Cerebellum (tissue), 4 donors: ENCODE measurements at places on chromosomes 3 and 15.

GRCh38 chr15:79294075-79294474, 11.6 kb downstream of the ANKRD34C start:
- no peak for DNase-seq

DNA sequence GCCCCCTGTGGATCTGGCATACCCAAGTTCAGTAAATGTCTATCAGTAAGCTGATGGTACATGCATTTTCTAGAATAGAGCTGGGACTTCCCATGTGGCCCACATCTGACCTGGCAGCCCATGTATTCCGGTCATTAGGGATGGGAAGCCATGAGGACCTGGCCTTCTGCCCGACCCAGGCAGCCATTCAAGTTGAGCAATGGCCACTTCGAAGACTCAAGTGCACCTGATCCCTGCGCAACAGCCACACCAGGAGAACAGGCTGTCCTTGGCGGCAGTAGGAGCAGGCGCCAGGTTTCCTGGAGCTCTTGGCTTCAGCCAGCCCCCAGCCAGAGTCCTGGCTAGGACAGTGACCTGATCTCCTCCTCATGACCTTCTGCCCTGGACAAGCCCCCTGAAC, 14.6 kb downstream of the HEMK1 start:
- no peak for DNase-seq

DNA sequence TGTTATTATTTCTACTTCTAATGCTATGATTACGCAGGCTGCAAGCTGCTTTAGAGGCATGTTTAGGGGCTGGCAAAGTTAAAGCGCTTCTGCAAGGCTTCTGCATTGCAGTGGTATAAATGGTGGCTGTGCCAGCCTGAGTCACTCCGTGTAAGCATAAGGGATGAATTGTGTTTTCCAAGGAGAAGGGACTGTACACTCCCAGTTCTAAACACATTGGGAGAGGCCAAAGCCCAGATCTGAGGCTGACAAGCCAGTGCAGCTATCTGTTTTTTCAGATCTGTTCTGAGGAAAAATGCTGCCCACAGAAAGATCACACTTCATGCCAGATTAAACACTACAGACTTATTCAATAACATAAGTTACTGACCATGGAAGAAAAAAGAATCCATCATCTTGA, 83.8 kb downstream of the PRICKLE2 start:
- no peak for DNase-seq

GRCh38 chr15:97234851-97235610, 725.5 kb upstream of the ARRDC4 start:
- no peak for DNase-seq

DNA sequence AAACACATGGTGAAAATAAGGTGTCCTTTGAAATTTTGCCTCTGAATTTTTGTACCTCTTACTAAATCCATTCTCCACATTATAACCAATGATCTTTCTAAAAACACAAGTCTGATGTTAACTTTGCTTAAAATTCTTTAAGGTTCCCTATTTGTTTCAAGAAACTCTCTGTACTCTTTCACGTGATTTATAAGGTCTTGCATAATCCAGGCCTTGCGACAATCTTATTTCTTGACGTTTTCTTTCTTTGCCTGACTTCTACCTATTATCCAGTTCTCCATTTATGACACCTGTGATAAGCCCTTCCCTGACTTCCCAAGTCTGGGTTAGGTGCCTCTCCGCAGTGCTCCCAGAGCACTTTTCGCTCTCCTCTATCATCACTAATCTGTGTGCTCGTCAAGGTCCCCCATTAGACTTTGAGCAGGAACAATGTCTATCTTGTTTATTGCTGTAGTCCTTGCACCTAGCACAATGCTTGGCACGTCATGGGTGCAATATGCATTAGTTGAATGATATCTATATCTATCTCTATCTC, 24.3 kb upstream of the KPNA1 start:
- no peak for DNase-seq
